ENCODE measurements at places on chromosomes 3 and 15.

DNA sequence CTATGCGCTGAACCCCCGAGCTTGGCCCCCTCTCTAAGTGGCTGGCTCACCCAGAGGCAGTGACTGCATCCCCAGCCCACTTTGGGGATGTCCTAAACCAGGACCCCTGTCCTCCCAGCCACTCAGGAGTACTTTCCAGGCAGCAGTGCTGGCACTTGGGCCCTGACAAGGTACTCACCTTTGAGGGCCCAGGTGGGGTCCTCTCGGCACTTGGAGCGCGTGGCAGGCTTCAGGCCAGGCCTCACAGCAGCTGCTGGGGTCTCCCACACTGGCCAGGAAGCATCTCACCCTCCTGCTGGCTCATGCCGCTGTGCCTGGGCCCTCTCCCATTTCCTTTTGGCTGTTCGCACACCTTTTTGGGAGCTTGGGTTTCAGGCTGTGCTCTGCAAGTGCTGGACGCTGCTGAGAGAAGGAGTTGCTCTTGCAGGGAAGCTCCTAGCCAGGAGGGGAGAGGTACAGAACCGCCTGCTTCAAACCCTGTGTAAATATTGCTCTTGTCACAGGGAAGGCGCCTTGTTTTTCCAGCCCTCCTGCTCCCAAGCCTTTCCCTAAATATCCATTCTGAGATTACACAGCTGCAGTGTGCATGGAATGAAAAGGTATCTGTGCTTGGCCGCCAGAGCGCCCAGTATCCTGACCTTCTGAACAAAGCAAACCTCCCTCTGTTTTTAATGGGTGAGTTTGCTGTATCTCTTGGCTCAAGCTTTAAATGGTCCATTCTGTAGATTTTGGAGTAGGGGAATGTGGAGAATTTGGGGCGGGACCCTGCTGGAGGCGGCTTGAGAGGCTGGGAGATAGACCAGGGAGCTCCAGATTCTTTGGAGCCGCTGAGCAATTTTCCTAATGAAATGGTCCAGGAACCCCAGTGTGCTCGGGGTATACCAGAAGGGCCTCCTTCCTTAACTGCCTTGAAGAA is 45.6 kb downstream of the DNASE1L3 start:
- no peak for DNase-seq

GRCh38 chr3:42501681-42502428 is 588 bp upstream of the VIPR1 start:
- DNase-seq, result peak; percentile 28

- no peak for DNase-seq
Measured at GRCh38 chr15:70503798-70504298, 259.5 kb downstream of the UACA start.

DNA sequence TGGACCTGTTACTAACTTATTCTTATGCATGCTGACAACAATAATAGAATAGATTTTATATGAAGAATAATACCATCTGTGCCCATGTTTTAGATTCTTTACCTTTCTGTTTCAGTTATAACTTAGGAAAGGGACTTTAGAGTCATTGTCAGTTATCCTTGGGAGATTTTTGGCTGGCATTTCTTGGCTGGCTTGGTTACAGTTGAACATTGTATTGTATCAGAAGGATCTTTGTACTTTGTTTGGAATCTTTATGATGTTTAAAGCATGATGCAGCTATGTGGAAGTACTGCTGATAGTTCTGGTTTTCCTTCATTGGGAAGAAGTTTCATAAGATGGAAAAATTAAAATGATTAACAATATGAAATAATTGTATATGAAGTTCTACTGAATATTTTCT is 19.9 kb downstream of the ABHD5 start:
- no peak for DNase-seq

GRCh38 chr3:127997961-127998360 is 54.3 kb upstream of the SEC61A1 start:
- no peak for DNase-seq

GRCh38 chr15:89178307-89178977 is 42.9 kb downstream of the RLBP1 start:
- DNase-seq, result no peak

DNA sequence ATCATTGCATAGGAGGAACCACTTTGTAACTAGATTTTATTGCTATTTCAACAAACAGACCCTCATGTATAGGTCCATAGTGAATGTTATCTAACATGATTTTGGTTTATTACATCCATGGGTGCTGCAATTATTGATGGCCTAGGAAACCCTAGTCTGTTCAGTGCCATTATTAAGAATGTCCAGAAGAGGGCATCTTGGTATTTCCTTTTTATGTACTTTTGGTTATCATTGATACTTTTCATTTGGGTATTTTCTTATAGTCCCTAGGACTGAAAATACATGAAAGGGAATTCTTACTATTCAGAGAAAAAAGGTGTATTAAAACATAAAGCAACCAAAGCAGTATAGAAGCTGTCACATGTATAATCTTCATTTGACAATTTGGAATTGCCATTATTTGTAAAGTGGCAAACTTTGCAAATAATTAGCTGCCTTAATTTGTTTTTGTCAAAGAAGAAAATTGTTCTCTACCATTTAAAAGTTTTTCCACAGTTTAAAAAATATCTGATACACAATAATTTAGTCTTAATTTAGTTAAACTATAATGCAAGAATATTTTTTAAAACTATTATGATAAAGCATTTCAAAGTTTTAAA is 48.7 kb downstream of the CNOT10 start:
- DNase-seq, result peak; percentile 23

DNA sequence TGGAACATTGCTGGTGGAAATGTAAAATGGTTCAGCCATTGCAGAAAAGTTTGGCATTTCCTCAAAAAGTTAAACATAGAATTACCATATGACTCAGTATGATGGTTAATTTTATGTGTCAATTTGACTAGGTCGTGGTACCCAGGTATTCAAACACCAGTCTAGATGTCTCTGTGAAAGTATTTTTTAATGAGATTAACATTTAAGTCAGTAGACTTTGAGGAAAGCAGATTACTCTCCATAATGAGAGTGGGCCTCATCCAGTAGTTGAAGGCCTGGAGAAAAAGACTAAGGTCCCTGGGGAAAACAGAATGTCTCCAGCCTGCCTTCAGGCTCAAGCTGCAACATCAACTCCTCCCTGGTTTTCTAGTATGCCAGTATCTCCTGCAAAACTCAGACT is 42.3 kb upstream of the TMEM87A start:
- DNase-seq, result no peak

GRCh38 chr3:113240841-113241240 is 29.5 kb downstream of the BOC start:
- DNase-seq, result no peak

DNA sequence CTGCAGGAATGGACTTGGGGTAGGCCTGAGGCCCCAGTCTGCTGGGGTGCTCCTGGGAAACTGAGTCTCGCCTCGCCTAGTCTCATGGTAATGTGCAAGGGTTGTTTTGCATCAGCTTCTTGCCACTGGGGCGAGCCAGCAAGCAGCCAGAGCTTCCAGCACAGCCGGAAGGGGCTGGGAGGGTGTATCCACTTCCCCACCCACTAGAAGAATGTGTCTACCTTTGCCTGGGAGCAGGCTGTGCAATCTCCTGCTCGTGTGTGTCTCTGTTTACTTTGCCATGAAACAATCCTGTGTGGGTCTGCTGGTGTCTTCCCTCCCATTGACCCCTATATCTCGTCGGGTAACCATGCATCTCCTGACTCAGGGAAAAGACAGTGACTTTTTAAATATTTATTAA is 21.8 kb upstream of the ERICH6 start:
- DNase-seq, result no peak

- no peak for DNase-seq
Measured at GRCh38 chr15:77168141-77168540, 97.2 kb upstream of the TSPAN3 start.

DNA sequence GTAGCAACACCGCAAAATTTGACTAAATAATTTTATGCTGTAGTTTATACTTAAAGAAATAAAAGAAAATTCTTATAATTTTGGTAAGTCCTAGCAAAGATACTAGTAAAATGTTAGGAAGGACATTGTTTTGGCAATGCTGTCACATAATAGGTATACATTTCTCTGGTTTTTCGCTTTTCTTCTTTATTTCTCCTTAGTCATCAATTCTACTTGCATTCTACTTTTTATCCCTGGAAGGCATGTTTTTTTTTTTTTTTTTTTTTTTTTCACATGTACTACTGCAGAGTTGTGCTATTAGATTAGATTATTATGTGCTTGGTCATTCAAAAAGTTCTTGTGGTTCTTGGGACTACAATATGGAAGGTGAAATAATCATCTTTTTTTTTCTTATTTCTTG is 1421.2 kb downstream of the SI start:
- DNase-seq, result no peak

GRCh38 chr3:36362973-36363372 is 17.3 kb upstream of the STAC start:
- DNase-seq, result no peak

- DNase-seq, result no peak
Measured at GRCh38 chr15:40471105-40471807, 472 bp downstream of the CHST14 start.

- no peak for DNase-seq
Measured at GRCh38 chr3:141242377-141243092, 10.9 kb downstream of the PXYLP1 start.

Measured in NCI-H1105 treated with DMSO at 0.1 percent for 48 hours (cell line).